ENCODE measurements at places on chromosomes 5 and 9. TPM values are rescaled to one million over a fixed set of nuclear protein-coding genes. Genes with fewer than 3 reads are reported as not detected.

Gene GFI1B
- total RNA-seq: not detected

Gene FTMT
- total RNA-seq: not detected

Gene HAPLN1
- total RNA-seq: not detected

Gene ADAMTS13
- 0.69 TPM for total RNA-seq

Gene KIF3A
- 8.7 TPM for total RNA-seq

Gene PCDHB2
- 4.5 TPM for total RNA-seq
